Activated CD4-positive, CD25-positive, alpha-beta regulatory T cell treated with anti-CD3 and anti-CD28 coated beads, Interleukin-2, amount 50 U/mL, for 16 hours (primary cell): ENCODE measurements at places on chromosomes 4 and X.

DNA sequence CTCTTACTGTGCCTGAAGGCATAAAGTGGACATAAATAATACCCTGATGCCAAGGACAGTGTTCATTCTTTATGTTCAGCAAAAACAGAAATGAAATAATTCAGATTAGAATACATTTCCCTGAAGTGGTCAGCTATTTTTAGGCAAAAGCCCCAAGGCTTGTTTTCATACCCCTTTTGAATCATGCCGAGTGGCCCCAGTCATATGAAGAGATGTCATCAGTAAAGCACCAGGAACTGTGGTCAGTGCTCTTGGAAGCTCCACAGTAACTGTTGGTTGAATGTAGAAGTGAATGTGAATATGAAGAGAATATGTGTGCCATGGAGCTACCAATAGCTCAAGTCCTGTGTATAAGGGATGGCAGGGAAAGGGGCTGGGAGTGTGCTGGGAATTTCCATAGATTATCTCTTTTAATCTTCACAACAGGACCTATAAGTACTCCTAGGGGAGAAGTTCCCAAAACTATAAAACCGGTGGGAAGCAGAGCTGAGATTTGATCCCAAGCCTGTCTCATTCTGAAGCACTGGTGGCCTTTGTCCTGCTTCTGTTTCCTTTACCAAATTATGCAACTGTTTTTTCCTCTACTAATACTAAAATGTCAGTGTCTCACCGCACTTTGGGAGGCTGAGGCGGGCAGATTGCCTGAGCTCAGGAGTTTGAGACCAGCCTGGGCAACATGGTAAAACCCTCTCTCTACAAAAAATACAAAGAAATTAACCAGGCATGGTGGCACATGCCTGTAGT is 52.6 kb downstream of the FNIP2 start:
- no peak for DNase-seq

DNA sequence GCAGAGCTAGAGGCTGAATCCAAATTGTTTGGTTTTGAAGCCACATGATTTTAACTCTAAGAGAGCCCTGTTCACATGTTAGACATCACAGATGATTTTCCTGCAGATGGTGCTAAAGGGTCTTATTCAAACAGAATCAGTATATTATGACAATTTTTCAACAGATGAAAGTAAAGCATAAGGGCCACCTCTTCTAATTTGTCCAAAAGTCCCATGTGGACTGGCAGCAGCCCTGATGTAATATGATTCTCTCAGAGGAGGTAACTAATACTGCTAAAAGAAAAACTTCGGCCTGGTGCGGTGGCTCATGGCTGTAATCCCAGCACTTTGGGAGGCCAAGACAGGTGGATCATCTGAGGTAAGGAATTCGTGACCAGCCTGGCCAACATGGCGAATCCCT is 26.0 kb upstream of the SETD7 start:
- no peak for DNase-seq

DNA sequence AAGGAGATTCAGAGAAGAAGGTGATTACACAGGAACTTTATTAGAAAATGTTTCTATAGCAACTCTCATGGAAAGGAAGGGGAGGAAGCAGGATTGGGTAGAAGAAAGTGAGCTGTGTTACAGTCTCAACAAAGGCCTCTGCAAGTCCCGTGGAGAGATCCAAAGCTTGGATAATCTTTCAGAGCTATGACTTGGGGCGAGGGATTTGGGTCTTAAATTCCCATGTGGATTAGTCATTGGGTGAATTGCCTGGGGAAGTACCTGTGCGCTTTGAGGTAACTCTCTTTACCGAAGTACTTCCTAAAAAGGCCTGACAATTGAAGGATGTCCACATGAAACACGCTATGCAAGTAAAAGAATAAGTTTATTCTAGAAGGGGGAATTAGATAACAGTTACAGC is 133.8 kb upstream of the ANKRD50 start:
- DNase-seq: no peak

- DNase-seq: no peak
Measured at GRCh38 chrX:121052122-121052521, 4.7 kb downstream of the GLUD2 start.

- DNase-seq: no peak
Measured at GRCh38 chrX:141619336-141619735, 29.8 kb downstream of the SPANXA2 start.

- no peak for DNase-seq
Measured at GRCh38 chr4:78185117-78185516, 128.0 kb downstream of the FRAS1 start.

- no peak for DNase-seq
Measured at GRCh38 chr4:102687982-102688433, 72.8 kb downstream of the MANBA start.

DNA sequence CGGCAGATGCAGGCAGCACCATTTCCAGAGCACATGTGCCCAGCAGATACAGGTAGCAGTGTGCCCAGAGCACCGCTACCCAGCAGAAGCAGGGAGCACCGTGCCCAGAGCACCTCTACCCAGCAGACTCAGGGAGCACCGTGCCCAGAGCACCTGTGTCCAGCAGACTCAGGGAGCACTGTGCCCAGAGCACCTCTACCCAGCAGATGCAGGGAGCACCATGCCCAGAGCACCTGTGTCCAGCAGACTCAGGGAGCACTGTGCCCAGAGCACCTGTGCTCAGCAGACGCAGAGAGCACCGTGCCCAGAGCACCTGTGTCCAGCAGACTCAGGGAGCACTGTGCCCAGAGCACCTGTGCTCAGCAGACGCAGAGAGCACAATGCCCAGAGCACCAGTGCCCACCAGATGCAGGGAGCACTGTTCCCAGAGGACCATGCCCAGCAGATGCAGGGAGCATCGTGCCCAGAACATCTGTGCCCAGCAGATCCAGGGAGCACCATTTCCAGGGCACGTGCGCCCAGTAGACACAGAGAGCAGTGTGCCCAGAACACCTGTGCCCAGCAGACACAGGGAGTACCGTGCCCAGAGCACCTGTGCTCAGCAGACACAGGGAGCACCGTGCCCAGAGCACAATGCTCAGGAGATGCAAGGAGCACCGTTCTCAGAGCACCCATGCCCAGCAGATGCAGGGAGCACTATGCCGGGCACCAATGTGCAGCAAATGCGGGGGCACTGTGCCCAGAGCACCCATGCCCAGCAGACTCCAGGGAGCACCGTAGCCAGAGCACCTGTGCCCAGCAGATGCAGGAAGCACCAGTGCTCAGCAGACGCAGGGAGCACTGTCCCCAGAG is 236.4 kb downstream of the DHRSX start:
- DNase-seq: no peak

- no peak for DNase-seq
Measured at GRCh38 chr4:151569650-151570049, 160.7 kb downstream of the FHIP1A start.

GRCh38 chr4:94767446-94767845 is 9.7 kb downstream of the BMPR1B start:
- no peak for DNase-seq

DNA sequence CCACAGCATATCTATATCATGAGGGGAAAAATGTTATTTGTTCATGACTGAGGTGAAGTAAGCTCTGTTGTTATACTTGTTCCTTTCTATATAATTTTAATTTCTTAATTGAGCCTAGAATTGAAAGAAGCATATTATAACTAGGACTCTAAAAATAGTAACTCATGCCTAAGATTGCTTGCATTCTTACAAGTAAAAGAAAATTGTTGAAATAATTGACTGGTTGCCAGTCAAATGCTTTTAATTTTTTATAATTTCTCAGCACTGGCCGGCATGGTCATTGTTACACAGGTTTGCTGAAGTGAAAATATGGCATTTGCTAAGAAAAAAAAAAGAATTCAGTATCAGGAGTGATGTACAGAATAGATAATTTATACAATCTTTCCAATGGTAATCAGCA is 104.8 kb downstream of the GASK1B start:
- DNase-seq: no peak

DNA sequence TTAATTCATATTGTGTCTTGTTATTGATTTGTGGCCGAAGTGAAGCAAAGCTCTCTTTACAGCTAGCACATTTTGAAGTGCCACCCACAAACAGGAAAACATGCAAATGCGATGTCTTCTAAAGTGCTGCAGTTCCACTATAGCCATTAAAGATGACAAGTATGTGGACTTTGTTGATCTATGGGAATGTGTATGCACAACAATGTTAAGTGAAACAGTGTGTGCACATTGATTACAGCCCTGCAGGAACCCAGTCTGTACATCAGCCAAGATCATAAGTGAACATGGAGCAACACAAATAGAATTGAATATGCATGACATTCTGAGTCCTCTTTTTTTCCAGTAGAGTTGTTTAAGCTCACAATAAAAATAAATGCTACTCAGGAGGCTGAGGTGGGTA is 43.0 kb downstream of the TFDP3 start:
- no peak for DNase-seq

DNA sequence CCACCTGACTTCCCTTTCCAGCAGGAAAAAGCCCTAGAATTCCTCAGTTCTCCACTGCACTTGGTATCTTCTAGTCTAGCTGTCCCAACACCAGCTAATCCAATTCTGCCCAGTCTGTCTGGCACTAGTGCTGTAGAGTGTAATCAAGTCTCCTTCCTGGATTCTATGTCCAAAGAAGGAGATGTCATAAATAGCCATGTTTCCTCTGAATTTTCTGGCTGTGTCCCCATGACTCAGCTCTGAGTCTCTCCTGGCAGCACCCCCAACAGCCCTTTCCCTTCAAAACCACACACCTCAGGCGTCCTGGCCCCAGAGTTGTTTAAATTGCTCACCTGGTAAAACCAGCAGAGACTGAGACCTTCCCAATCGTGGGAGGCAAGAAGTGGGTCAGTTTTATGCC is 197.2 kb downstream of the GRXCR1 start:
- no peak for DNase-seq

DNA sequence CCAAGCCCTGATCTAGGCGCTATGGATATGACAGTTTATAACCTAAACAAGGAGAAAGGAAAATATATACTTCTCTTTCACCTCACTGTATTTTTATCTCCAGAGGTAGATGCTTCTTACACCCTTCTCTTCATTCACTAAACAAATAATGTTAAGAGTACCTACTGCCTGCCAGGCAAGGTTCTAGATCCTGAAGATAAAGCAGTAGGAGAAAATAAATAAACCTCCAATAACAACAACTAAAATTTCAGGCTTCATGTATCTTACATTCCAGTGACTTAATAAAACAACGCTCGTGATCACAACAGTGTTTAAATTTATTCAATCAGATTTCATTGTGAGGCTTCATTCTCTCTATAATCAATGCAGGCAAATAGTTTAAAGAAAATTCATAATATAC is 20.7 kb downstream of the PDGFC start:
- no peak for DNase-seq

- no peak for DNase-seq
Measured at GRCh38 chr4:184728858-184729257, 5.0 kb downstream of the CENPU start.

DNA sequence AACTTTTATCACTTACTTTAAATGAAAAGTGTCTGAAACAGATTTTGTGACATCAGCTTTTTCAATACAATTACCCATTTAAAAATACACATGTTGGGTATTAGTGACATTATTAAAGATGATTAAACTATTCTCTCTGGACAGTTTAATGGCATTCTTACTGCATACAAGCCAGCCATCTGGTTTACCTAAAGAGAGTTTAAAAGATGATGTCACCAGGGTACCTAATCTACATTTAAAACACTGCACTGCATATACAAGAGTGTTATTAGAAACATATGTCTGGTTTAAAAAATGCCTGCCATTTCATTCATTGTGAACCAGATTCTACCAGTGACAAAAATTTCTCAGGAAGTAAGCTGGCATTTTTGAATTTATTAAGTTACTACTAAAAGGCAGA is 919.1 kb downstream of the ADGRL3 start:
- DNase-seq: no peak

GRCh38 chrX:106898462-106898861 is 4.7 kb downstream of the RIPPLY1 start:
- DNase-seq: no peak

DNA sequence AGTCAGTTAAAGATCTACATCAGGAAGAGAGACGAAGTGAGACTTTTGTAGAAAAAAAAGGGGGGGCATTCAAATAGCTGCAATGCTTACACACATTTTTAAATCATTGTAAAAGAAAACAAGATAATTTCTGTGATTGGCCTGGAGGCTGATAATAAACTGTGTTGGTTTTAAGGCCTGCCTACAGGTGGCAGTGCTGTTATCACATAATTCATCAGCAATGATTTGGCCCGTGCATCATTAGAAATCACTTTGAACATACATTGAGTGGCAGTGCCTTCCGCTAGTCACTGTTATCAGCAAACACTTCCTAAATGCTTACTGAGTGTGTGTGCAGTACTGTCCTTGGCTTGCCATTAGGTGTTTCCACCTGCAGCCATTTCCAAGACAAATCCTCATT is 831.9 kb downstream of the TRIML1 start:
- DNase-seq: no peak

DNA sequence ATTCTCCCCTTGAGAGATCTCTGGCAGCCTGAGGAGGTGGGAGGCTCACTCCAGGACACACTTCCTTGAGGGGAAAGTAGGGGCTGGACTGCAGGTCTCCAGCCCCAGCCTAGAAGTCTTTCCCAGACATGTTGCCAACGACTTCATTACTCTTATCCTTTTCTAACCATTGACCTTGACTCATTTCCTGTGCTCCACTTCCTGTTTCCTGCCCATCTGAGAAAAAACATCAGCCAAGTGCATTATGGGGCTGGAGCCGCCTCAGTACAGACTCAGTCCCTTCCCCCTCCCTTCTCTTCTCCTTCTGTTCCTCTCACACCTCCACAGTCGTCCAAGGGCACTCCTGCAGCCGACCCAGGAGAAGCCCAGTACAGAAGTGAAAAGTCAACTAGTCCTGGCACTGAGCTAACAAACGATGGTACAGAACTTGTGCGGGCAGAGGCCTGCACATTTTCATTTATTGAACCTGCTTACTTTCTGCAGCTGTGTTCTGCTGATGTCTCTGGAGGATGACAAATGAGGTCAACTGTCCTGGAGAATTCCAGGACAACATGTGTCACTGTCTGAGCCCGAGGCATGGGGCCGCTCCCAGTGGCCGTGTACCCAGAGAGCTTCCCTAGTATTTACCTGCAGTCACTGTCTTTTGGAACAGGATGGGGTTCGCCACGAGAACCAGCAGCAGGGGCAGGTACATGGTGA is 20.1 kb downstream of the GPR143 start:
- no peak for DNase-seq

DNA sequence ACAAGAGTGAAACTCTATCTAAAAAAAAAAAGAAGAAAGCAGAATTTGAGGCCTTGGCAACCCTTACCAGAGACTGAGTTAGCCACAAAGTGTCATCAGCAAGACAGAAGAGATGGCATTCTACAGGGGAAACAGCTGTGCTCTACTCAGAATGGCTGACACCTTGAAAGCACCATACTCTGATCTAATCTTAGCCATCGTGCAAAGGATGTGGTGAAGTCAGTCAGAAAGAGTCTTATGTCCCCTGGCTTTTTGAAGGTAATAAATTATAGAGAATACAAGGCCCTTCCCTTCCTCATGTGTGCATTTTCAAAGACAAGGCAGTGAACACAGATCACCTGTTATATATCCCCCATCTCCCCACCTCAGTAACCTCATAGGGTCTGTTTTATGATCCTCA is 13.2 kb downstream of the CLNK start:
- peak; percentile 7 for DNase-seq

- DNase-seq: no peak
Measured at GRCh38 chrX:56788717-56789122, 59.7 kb downstream of the NBDY start.
